ENCODE measurements at places on chromosomes 12 and 14. TPM values are rescaled to one million over a fixed set of nuclear protein-coding genes. Genes with fewer than 3 reads are reported as not detected.

The FLRT2 gene
- 13.0 TPM for total RNA-seq

The KCNK10 gene
- total RNA-seq = not detected

The LRRC10 gene
- total RNA-seq = not detected

The IL26 gene
- not detected for total RNA-seq

The DAO gene
- not detected for total RNA-seq

The RNASE1 gene
- 361 TPM for total RNA-seq

The SLC10A1 gene
- total RNA-seq = not detected

The DNAI7 gene
- 1.1 TPM for total RNA-seq

The FANCM gene
- 2.8 TPM for total RNA-seq

The TCL1B gene
- total RNA-seq = not detected

GRCh38 chr14:77543637-77544334, 45.2 kb upstream of the ISM2 start:
- DNase-seq = no peak

DNA sequence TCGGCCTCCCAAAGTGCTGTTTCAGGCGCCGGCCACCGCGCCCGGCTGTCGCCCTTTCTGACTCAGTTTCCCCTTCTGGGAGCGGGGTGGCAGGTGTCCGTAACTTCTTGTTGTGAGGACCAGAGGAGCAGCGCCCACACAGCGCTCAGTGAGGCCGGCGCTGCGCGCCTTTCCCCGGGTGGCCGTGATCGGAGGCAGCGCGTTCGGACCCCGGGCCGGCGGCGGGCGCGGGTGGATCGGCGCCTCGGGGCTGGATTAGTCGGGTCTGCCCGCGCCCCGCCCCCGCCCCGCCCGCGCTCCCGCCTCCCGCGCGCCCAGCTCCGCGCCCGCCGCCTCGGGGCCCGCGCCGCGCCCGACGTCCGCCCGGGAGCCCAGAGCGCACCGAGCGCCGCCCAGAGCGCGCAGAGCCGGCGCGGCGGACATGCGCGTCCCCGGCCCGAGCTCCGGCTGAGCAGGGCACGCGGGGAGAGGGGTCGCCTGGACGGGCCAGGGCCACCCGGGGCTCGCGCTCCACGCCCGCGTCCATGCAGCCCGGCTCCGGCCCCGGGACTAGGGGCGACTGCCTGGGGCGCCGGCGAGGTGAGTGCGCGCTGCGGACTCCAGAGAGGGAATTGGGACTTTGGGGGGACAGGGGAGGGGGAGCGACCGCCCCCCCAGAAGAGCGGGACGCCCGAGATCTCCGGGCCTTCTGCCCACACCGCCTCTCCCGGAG, 50.6 kb downstream of the LRCOL1 start:
- no peak for DNase-seq

DNA sequence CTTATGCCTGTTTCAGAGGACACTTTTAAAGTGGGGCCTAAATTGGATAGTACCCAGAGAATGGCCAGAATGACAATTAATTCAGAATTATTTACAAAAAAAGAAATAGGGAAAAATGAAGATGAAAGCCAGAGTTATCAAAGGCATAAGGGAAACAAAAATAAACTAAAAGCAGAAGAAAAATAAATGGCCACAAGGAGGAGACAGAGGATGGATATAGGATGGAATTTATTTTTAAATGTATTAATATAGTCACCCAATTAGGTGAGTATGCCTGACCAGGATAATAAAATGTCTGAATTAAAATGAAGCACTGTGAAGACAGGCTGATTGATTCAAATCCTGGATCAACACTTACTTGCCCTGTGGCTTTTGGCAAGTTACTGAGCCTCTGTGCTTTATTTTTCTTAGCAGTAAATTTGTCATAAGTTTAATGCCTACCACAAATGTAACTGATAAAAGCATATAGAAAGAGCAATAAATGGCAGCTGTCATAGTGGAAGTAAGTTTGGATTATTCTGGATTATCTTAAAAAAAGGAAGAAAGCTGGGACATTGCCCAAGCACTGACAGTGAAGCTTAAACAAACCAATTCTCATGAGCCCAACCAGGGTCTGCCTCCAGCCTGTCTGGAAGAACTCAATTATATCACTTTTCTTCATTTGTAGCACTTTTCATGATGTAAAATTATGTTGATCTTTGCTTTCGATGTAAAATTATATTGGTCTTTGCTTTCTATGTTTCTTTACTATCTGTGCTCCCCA, 3.5 kb downstream of the CLEC9A start:
- DNase-seq = no peak

DNA sequence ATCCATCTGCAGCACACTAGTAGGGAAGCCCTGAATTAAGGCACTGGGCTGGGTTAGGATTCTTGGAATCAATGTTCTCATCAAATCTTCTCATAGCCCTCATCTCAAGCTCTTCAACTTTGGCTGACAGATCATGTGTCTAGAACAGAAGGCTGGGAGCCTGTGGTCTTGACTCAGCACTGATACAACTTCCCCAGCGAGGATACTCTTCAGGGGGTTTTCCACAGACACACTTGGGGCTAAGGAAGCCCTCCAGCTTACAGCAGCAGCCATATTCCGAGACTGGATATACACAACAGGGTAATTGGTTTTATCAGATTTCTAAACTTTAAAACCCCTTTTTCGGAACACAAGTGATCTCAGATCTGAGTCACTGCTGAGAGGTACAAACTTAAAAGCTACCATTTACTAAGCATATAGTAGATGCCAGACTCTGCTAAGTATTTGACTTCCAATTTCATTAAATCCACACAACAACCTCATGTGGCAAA, 3.5 kb downstream of the FMNL3 start:
- DNase-seq = no peak

DNA sequence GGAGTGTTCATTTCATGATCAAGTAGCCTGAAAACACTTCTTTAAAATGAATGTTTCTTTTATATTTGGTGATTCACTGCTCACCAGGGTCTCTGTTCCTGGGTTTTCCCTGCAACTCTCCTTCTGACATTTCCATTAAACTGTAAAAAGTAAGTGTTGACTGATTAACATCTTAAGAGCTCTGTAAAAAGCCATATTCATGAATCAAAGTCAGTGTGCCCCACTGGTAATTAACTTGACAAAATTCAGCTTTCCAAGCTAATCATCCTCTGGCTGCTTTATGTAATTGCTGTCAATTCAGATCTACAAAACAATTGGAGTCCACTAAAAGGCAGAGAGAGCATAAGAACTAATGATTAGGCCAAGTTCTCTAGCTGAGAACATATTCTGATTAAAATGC, 41.6 kb downstream of the CNTN1 start:
- DNase-seq = no peak

DNA sequence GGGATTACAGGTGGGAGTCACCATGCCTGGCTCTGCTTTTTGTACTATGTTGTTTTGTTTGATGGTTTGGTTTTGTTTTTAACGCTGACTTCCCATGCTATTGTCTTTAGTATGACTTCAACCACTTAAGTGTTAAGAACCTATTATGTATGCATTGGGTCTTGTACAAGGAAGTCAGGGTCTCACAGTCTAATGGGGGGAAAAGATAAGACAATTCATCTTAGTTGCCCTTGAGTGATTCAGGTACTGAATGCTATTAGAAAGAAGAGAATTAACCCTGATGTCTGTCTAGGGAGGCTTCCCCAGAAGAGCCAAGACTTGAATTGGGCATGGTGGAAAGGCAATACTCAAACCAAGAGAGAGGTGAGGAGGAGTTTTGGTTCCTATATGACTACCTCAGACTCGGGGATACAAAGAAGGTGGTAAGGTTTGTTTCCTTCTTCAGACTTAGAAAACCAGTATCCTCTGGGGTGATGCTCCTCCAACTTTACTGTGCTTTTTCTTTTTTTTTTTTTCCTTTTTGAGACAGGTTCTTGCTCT, 64.6 kb downstream of the SUSD6 start:
- DNase-seq = no peak

- no peak for DNase-seq
Observed at GRCh38 chr12:131917711-131918306, 11.3 kb upstream of the PUS1 start.

- no peak for DNase-seq
Observed at GRCh38 chr14:68908803-68909202, 70.3 kb downstream of the ACTN1 start.

- no peak for DNase-seq
Observed at GRCh38 chr12:89919241-89919906, 210.7 kb upstream of the ATP2B1 start.

GRCh38 chr14:68951800-68952530, 27.1 kb downstream of the ACTN1 start:
- peak; percentile 77 for DNase-seq

- DNase-seq = peak; percentile 53
Observed at GRCh38 chr12:55696141-55696540, 11.6 kb downstream of the ITGA7 start.

DNA sequence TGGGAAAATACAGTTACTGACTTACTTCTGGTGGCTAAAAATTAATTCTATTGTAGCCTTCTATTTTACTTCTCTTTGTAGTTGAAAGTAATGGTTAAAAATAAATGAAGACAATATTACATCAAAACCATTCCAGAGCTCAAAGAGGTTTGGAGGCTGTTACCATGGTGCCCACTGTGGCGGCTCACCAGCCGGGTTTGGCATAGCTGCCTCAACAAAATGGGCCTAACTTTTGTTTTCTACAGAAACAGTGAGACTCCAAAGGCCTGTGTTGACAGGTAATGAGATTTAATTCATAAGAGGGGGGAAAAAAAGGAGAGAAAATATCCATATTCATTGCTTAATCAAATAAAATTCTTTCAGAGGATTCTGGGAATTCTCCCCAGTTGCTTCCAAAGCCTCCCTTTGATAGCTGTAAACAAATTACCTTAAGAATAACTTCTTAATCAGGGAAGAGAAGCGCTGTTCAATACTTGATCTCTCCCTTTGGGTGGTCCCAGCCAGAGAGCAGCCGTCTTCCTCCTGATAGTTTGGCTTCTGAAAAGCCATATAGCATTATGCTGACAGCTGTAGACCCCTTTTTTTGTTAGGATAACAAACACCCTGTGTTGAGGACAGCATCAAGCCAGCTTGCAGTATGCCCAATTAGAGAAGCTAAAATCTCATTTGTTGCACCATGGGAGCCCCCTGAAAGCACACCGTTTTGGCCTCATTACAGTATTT, 266.8 kb downstream of the NEDD1 start:
- DNase-seq = no peak

- no peak for DNase-seq
Observed at GRCh38 chr14:78253986-78254385, 83.8 kb downstream of the NRXN3 start.

GRCh38 chr12:108835860-108836634, 21.3 kb downstream of the SSH1 start:
- no peak for DNase-seq

DNA sequence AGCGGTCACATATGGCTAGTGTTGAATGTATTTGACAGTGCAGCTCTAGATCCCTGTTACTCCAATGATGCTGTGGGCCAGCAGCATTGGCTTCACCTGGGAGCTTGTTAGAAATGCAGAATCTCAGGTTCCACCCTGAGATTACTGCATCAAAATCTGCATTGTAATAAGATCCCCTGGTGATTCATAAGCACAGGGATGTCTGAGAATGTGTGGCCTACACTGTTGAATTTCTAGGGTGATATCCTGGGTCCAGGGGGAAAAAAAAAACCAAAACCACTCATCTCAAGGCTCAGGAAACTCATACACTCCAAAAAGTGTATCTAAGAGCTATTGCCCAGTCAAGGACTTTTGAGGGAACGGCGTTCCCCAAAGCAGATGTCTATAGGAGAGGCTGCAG, 196.8 kb downstream of the PPM1H start:
- DNase-seq = no peak

- DNase-seq = no peak
Observed at GRCh38 chr12:53179687-53180219, 769 bp upstream of the ZNF740 start.

- DNase-seq = no peak
Observed at GRCh38 chr12:41511247-41511646, 323.1 kb downstream of the PDZRN4 start.

DNA sequence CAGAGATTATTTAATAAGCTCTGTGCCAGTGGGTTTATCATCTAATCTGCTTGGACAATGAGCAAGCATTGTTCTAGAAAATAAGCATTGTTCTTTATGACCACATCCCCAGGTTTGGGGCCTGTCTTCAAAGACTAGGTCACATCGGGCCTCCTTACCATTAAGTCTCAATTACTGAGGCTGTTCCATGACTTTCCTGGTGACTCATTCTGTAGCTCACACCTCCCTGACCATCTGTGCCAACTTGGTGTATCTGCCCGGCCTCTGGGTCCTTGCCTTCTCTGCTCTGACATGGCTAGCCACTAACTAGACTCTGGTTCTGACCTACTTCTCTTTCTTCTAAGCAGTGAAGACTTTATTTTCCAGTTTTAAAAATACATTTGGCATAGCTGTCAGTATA, 44.4 kb upstream of the PLEKHA5 start:
- DNase-seq = no peak

DNA sequence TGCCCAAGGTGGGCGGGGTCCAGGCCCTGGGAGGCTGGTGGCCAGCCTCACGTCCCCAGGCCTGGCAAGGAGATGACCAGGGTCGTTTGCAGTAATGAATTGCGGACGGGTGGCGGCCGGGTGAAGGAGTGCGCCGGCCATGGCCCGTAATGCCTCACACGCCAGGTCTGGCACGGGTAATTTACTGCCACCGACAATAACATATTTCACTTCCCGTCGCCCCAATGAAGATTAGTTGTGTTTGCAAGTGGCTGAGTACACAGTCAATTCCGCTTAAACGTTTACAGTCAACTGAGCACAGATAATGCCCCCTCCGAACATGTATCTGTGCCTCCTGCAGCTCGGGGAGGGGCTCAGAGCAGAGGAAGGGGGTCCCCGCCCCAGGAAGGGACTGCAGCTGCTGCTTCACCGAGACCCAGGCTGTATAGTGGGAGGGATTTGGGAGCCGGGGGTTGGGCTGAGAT, 48.3 kb downstream of the MVK start:
- no peak for DNase-seq

GRCh38 chr14:93331728-93332396, 974 bp downstream of the BTBD7 start:
- DNase-seq = no peak

DNA sequence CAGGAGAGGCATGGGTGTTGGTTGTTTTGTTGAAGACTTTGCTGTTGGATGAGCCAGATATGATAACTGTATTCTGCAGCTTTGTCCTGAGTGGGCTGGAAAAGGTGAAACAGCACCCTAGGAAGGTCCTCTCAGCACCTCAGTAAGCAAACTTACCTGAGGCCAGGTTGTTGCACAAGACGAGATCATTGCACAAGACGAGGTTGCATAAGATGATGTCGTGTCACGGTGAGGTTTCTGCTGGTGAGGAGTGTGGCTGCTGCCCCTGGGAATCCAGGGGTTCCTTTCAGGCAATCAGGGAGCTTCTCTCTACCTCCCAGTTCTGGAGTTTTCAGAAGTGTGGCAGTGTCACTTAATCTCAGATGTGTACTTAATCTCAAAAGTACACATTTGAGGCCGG, 85.6 kb downstream of the GLT1D1 start:
- DNase-seq = no peak

GRCh38 chr12:2958432-2959191, 585 bp upstream of the TEAD4 start:
- peak; percentile 68 for DNase-seq

- peak; percentile 73 for DNase-seq
Observed at GRCh38 chr12:7190268-7191055, 976 bp downstream of the PEX5 start.

DNA sequence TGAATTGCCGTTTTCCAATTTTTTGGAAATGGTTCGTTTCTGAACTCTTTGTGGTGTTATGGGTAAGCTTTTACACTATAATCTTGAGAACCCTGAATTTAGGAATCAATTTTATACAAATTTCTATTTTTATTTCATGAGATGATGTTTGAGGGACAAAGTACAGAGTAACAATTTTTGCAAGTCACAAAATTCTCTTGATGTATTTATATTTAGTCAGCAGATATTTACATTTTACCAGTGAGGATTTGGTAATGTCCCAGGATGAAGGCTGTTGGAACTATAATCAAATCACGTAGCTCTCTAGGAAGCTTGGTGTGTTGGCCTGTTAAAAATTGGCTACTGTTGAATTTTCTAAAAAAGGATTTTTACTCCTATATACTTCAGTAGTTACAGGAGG, 24.2 kb downstream of the GPATCH2L start:
- no peak for DNase-seq
